ENCODE measurements at places on chromosomes 12 and 14.

- DNase-seq = no peak
These were observed 179.3 kb upstream of the GZMB start for GRCh38 chr14:24813089-24813815.

DNA sequence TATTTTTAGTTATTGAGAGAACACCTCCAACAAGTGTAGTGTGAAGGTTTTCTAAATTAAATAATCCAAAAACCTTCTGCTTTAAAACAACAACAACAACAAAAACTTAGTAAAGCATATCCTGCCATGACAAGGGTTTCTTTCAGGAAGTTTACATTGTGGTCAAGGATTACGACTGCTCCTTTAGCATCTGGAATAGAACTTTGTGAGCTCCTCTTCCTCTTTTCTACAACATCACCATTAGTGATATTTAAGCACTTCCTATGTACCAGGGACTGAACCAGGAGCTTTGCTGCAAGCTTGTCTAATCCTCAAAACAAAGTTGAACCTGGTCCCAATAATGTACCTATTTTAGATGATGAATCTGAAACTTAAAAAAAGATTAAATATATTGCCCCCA lies 315.4 kb upstream of the KITLG start:
- DNase-seq = no peak

- DNase-seq = no peak
These were observed 17.6 kb downstream of the MMAB start for GRCh38 chr12:109555431-109556315.

DNA sequence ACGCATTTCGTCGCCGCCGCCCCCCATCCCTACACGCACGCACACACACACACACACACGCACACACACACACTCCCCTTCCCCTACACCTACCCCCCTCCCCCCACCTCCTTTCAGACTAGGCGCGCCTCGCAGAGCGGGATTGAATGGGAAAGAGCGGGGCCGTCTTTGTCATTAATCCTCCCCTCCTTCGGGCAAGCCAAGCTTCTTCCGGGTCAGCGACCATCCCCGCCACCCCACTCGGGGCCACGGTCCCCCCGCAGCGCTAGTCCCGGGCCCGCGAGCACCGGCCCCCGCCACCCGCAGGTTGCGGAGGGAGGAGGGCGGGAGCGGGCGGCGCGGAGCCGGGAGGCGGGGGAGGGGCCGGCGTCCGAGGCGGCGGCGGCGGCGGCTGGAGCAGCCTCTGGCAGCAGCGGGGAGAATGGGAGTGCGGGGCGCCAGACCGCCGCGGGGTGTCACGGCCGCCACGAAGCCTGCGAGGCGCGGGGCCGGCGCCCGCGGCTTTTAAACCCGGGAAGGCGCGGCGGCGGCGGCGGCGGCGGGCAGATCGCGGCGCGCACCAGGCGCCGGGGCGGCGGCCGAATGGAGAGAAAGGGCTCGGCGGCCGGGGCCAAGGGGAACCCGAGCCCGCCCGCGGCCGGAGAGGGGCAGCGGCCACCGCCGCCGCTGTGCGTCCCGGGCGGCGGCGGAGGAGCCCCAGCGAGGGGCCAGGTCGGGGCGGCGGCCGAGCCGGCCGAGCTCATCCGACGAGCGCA lies at the start of gene TTC9:
TTC9 (plus strand) TSS at position 369 of the 755 bp plus-strand sequence; CDS start at position 583, 214 bp downstream.
- DNase-seq = peak; percentile 84

DNA sequence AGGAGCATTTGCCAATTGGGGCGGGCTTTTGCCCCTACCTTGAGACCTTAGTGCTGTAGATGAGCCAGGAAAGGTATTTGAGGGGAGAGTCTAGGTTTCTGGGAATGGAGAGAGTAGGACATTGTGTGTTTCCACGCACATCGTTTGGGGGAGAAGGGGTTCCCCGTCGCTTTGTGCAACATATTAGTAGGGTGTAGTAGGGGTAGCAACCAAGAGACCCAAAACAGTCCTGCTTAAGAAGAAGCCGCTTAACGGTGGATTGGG lies 694 bp upstream of the PTGES3 start:
- no peak for DNase-seq

DNA sequence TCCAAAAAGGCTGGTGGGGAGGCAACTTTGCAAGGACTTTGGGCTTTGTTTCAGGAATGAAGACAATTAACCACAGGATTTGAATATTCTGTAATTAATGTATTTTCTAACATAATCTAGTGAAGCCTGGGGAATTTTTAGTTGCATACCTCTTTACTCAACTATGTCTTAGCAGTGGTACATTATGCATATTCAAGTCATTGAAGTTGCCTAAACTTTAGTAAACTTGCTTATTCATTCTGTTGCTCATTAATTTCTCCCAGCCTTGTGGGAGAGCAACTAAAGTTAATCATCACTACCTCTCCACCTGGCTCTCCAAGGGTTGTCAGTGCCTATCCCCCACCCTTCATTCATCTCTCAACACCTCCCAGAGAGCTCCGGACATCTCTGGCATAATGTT lies 54.2 kb downstream of the IFNG-AS1 start:
- DNase-seq = no peak

GRCh38 chr12:129258781-129259318 lies 405.6 kb downstream of the GLT1D1 start:
- no peak for DNase-seq

GRCh38 chr12:16603916-16604575 lies 1.9 kb downstream of the LMO3 start:
- peak; percentile 85 for DNase-seq

GRCh38 chr14:71488703-71489191 lies 443.5 kb upstream of the RGS6 start:
- no peak for DNase-seq

DNA sequence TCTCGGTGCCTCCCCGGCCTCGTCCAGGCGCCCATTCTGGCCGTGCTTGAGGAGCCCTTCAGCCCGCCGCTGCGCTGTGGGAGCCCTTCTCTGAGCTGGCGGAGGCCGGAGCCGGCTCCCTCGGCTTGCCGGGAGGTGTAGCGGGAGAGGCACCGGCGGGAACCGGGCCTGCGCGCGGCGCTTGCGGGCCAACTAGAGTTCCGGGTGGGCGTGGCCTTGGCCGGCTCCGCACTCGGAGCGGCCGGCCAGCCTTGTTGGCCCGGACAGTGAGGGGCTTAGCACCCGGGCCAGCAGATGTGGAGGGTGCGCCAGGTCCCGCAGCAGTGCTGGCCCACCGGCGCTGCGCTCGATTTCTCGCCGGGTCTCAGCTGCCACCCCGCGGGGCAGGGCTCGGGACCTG lies 168.7 kb upstream of the RPL10L start:
- no peak for DNase-seq

DNA sequence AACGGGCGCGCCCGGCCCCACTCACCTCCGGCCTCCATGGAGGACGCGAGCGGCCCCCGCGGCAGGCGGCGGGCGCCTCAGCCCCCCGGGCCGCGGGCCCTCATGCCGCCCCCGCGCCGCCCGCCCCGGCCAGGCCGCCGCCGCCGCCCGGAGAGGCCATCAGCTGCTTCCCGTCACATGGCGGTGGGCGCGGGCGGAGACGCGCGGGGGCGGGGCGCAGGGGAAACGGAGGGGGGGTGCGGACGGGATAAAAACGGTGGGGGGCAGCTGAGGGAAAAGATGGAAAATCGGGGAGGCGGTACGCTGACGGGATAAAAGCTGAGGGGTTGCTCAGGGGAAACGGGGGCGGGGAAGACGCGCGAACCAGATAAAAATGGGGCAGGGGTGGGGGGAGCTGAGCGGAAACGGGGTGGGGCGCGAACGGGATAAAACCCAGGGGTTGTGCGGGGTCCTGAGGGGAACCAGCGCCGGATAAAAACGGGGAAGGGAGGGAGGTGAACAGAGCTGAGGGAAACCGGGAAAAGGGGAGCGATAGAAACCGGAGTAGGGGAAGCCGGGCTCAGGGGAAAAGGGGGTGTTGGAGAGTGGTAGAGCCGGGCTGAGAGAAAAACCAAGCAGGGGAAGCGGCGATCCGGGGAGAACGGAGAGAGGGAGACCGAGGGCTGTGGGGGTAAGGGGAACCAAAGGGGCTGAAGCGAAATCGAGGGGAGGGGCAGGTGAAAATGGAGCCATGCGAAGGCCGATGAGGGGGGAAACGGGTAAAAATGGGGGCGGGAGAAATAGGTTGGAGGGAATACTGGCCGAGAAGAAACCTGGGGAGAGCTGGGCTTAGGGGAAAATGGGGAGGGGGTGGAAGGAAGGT lies at the start of gene WSB2:
WSB2 (minus strand) TSS at position 169 of the 862 bp plus-strand sequence; CDS start at position 38, 131 bp downstream.
- peak; percentile 87 for DNase-seq

- no peak for DNase-seq
These were observed 127.8 kb downstream of the HELB start for GRCh38 chr12:66430106-66430505.

DNA sequence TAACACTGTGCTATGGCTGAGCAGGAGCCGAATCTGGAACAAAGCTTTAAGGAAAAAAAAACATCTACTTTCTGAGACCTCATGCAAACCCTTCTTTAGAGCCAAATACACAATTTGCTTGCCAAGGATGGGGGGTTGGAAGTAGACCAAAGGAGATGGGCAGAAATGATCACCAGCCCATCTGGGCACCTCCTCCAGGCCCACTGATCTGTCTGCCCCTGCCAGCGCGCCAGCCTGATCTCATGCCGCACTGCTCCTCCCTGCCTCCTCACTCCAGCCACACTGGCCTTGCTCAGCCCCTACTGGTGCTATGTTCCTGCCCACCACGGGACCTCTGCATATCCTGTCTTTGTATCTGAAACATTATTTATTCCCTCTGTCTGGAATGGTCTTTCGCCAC lies 24.8 kb upstream of the RAB35 start:
- DNase-seq = no peak

GRCh38 chr14:26597589-26598080 lies at the start of gene NOVA1:
TSS of gene NOVA1 (minus strand) at chr14:26598033. CDS start at chr14:26597436, 597 bp downstream.
- peak; percentile 92 for DNase-seq

GRCh38 chr14:61308198-61308597 lies 13.2 kb upstream of the PRKCH start:
- no peak for DNase-seq

DNA sequence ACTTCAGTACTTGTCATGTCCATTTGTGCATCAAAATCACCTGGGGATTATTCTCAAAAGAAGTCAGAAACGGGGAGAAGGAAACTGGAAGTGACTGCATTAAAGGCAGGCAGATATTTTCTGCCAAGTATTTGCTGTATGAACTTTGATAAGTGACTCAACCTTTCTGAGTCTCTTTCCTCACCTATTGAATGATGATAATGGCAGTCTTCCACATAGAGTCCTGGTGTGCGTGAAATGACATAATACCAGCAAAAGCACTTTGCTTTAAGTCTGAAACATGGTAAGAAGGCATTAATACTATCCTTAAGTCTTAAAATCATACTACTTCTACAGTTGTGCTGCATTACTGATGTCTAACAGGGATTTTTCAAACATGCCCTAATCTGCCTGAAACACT lies 278.5 kb downstream of the ADAMTS20 start:
- DNase-seq = no peak

DNA sequence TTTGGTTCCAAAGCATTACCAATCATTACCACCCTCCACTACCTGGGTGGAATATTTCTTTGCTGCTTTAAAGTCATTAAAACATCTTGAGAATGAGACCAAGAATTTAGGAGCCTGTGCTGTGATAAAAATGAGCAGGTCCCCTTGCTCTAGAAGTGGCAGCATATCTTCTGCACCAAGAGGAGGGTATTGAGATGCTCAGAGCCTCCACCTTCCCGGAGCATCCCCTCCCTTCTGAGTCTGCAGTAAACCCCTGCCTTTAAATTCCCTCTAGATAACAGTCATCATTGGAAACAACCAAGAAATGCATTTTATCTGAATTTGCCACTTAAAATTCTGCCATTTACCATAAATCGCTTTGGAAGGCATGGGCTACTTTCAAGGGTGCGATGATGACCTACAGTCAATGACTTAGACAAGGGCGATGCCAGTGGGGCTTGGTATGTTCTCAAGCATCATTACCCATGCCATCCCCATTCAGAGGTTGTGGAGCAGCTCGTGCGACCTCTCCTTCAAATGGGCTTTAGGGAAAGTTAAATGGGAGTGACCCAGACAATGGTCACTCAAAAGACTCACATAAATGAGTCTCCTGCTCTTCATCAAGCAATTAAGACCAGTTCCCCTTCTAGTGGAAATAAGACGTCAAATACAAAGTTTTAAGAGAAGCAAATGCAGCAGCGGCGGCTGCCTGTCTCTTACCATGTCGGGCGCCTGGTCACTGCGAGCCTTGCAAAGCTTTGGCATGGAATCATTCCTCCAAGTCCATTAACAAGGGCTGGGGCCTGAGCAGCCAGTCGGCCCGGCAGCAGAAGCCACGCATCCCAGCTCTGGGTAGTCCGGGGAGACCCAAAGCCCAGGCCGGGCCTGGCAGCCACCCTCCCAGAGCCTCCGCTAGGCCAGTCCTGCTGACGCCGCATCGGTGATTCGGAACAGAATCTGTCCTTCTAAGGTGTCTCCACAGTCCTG lies 334.5 kb downstream of the TMEM121 start:
- no peak for DNase-seq

DNA sequence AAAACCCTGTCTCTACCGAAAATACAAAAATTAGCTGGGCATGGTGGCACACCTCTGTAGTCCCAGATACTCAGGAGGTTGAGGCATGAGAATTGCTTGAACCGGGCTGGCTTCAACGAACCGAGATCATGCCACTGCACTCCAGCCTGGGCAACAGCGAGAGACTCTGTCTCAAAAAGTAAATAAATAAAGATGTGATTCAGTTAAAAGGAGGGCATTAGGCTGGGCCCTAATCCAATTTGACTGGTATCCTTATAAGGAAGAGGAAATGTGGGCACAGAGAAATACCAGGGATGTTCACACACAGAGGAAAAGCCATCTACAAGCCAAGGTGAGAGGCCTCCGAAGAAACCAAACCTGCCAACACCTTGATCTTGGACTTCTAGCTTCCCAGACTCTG lies 10.1 kb upstream of the DCAF4 start:
- DNase-seq = no peak

DNA sequence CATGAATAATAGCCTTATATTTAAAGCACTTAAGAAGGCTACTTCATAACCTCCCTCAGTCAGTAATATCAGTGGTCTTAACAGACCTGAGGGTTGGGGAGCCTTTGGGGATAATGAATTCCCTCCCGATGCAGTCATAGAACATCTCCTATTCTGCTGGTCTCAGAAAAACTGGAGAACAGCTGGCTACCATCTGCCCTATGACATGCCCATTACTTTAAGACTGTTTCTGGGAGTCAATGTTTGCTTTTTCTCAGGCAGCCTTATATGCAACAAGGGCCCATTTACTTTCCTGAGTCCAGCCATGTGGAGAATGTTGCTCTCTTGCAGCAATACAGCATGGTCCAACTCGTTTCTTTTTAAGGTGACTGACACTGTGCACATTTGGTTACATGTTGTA lies 161.7 kb upstream of the PARP11 start:
- DNase-seq = no peak

GRCh38 chr12:27048822-27049752 lies 26.7 kb downstream of the MED21 start:
- DNase-seq = no peak

DNA sequence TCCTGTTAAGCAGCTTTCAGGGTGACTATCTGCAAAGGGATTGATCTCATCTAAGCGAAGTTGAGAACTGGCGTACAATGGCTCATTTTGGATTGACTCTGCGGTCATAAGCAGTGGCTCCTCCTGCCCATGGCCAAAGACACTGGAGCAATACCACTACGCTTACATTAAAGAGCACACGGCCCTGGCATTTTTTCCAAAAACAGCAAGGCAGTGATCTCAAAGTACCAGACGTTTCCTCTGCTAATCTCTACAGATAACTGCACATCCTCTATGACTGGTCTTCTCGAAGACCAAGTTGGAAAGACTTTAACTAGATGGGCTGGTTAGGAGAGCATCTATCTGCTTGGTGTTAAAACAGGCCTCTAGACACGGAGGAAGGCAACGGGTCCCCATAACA lies 2.7 kb downstream of the PITPNM2 start:
- no peak for DNase-seq

- DNase-seq = no peak
These were observed 136.4 kb upstream of the NCOR2 start for GRCh38 chr12:124703856-124704255.

Data from NCI-H1417 (cell line).